ENCODE measurements at places on chromosomes 1 and 21. TPM values are rescaled to one million over a fixed set of nuclear protein-coding genes. Genes with fewer than 3 reads are reported as not detected.

The ERI3 gene
- total RNA-seq: 78.5 TPM

The AKR7A3 gene
- 3.1 TPM for total RNA-seq

- DNase-seq: no peak
These were observed 29.1 kb downstream of the NGF start for GRCh38 chr1:115308969-115309368.

DNA sequence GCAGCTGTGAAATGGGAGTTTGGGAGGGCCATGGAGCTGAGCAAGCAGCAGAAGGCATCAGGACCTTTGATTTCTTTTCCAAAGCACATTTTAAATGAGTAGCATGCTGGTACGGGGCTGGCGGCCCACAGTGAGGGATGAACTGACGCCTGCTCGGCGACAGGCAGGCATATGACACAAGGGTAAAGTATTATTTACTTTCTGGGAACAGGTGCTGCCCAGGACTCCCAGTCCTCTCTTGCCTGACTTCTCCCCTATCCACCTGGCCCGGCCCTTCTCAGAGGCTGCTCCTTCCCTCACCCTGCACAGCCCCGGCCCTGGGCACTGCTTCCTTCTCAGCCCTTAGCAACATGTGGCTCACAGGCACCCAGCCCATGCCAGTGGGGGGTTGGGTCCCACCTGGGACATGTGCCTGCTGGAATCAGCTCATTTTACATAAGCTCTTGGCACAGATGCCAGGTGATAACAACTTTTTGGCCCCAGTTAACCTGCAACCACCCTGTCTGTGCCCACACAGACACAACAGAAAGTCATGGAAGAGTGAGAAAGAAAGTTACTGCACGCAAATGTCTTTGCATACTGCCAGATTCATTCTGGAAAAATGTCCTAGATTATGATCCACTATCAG, 112.3 kb upstream of the GADD45A start:
- DNase-seq: no peak

GRCh38 chr1:240178366-240178765, 86.7 kb downstream of the FMN2 start:
- no peak for DNase-seq

- DNase-seq: no peak
These were observed 84.3 kb downstream of the PIK3CD start for GRCh38 chr1:9735800-9736199.

The HFM1 gene
- 7.4 TPM for total RNA-seq

The TNNI3K gene
- 0.51 TPM for total RNA-seq

The CD1E gene
- total RNA-seq: not detected

The PLA2G4A gene
- total RNA-seq: 10.1 TPM

DNA sequence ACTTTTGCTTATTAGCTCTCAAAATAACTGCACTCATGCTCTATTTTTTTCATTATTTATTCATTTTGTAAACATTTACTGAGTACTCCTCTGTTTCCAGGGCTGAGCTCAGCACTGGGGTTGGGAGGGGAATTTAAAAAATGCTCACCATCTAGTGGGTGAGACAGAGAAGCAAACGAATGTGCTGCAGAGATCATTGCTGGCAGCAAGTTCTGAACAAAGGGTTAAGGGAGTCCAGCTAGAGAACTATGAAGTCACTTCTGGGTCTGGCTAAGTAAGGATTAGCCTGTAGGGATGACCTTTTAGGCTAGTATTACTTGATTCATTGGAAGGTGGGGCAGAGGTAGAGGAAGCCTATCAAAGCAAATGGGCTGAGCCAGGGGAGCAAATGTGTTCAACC, 99.1 kb upstream of the ZNF644 start:
- no peak for DNase-seq

The CADM3 gene
- 2.9 TPM for total RNA-seq
